ENCODE measurements at places on chromosomes 16 and 17.

DNA sequence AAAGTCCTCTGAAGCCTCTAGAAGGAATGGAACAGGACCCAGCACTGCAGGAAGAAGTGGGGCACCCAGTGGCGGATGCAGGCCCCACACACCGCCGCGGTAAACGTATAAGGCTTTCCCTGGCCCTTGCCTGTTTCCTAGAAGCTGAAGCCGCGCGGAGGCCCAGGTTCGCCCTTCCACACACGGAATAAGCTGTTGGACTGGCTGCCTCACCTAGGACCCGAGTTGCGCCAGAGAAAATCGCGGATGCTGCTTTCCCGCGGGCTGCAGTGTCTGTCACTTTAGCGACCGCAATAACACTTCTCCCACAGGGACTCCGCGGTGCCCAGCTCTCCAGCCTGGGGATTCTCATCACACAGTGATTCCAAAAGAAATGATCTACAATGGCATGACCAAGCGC, 1736.9 kb downstream of the TP53TG3F start:
- DNase-seq = no peak

DNA sequence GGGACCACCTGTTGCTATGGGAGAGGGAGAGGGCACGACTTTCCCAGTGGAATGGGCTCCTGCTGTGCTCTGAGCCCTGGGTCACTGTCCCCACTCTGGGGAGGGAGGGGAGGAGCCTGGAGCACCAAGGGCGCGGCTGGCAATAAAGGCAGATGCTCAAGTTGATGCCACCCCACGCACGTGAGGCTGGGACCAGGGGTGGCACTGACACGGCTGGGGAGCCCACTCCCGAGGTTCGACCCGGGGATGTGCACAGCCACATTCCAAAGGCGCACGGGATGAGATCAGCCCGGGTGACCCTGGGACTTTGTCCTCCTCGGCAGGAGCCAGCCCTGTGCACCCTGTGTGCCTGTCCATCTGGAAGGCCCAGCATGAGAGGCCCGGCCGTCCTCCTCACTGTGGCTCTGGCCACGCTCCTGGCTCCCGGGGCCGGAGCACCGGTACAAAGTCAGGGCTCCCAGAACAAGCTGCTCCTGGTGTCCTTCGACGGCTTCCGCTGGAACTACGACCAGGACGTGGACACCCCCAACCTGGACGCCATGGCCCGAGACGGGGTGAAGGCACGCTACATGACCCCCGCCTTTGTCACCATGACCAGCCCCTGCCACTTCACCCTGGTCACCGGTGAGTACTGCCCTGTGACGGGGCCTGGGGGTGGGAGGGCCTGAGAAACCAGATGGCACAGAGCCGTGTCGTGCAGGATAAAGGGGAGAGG, at the start of gene ENPP7:
ENPP7 (plus strand) TSS at position 175 of the 715 bp plus-strand sequence; CDS start at position 372, 197 bp downstream.
- peak; percentile 39 for DNase-seq

DNA sequence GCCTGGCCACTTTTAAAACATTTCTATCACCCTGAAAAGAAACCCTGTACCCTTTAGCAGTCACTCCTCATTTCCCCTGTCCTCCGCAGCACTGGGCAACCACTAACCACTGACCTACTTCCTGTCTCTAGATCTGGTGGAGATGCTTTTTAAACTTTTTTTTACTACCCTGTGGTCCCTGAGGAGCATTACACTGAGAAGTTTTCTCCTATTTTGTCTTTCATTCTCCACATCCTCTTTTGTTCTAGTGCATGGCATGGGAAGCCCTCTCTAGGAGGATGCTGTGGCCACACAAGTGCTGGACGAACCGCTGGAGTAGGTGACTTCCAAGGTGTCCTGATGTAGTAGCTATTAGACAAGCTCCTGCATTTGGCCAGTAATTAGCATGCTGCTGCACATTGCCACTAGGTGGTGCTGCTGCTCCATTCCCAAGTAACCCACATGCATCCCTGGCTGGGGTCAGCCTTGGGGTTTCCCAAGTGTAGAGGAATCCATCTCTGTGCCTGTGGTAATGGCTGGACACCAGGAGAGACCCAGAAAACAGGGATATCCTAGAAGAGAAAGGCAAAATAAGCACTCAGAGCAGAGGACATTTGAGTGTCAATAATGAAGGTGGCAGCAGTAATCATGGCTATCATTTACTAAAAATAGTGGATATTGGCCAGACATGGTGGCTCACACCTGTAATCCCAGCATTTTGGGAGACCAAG, 143.8 kb upstream of the CRHR1 start:
- DNase-seq = peak; percentile 92

DNA sequence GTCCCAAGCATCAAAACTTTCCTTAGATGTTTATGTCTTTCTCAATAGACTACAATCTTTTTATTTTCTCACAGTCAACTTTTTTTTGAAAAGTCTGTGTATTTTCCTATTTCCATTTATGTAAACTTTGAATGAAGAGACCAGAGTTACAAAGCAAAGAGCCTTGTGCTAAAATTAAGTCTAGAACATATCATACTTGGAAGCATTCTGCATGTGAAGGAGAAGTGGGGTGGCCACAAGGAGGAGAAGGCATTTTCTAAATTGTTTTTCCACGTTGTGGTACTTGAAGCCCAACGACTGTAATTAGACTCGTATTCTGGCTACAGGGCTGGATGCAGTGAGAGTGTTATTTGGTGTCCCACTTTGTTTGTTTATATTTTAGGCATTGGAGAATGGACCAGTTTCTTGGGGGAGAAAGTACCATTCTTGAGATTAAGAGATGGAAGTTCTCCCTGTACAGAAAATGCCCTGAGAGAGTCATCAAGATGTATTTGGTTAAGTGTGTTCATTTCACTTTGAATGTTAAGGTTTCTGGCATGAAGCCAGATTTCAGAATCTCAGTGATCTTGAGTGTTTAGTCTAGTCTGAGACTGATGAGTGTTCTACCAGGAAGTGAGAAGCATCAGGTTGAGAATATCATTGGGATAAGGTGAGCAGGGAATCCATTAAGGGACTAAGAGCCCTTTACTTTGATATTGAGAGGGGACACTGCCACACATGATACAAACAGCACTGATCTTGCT, 71.6 kb downstream of the MAP2K6 start:
- no peak for DNase-seq

GRCh38 chr17:79952265-79952877, 83.3 kb downstream of the TBC1D16 start:
- DNase-seq = no peak

- DNase-seq = peak; percentile 26
Measured at GRCh38 chr17:73630965-73631595, 13.2 kb downstream of the SDK2 start.
